Mucosa of gallbladder (tissue), 1 donor: ENCODE measurements at places on chromosomes 12 and 14.

DNA sequence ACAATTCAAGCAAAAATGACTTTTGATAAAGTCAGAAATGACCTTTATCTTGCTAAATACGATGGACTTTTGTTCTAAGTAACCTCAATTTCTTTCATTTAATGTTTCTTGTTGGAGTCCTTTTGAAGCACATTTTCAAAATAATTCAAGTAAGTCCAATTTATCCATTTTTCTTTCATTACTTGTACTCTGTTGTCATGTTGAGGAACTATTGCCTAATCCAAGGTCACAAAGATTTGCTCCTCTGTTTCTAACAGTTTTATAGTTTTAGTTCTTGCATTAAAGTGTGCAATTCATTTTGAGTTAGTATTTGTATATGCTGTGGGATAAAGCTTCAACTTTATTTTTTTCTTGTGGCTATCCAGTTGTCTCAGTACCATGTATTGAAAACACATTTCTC, 66.7 kb downstream of the CCER1 start:
- DNase-seq = no peak

DNA sequence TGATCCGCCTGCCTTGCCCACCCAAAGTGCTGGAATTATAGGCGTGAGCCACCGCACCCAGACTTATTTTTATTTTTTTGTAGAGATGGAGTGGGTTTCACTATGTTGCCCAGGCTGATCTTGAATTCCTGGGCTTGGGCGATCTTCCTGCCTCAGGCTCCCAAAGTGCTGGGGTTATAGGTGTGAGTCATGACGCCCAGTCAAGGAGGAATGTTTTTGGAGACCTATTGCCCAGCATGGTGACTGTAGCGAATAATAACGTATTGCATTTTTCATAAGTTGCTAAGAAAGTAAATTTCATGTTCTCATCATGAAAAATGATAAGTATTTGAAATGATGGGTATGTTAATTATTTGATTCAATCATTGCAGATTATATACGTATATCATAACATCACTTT, 46.5 kb downstream of the TEAD4 start:
- DNase-seq = no peak

- no peak for DNase-seq
Measured at GRCh38 chr12:93156086-93156716, 221.5 kb upstream of the NUDT4 start.

DNA sequence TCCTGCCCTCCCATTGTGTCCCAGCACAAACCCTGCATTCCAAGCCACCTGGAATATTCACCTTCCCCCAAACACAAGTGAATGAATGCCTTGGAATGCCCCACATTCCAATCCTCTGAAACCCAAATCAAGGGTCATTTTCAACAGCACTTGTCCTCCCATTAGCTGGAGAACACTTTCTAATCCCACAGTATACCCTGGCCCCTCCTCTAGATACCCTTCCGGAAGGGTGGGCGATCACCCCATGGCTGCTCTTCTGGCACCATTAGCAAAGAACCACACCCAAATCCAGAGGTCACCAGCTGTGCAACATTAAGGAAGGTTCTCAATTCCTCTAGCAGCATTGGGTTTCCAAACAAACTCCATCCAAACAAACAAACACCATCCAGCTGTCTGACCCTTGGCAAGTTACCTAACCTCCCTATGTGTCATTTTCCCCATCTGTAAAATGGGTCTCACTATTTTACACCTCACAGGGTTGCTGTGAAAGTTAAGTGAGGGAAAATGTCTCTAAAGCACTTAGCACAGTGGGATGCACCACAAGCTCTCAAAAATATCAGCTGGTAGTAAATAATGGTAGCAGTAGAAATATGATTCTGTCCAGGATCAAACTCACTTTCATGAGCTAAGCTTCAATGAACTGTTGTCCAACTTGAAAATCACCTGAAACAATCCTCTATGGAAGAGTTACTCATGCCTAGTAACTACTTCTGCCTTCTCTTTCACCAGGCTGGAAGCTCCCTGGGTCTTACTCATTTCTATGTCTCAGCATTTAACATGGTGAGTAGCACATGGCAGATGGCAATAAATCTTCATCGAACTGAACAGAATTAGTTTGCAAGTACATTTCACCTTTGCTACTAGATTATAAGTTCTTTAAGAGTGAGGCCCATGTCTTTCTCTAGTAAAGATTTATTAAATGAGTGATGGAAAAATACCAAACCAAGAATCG, 5.3 kb downstream of the NUAK1 start:
- no peak for DNase-seq

GRCh38 chr14:100626614-100627013, 39.4 kb upstream of the BEGAIN start:
- no peak for DNase-seq

- peak; percentile 89 for DNase-seq
Measured at GRCh38 chr14:53953002-53953827, 3.4 kb downstream of the BMP4 start.

DNA sequence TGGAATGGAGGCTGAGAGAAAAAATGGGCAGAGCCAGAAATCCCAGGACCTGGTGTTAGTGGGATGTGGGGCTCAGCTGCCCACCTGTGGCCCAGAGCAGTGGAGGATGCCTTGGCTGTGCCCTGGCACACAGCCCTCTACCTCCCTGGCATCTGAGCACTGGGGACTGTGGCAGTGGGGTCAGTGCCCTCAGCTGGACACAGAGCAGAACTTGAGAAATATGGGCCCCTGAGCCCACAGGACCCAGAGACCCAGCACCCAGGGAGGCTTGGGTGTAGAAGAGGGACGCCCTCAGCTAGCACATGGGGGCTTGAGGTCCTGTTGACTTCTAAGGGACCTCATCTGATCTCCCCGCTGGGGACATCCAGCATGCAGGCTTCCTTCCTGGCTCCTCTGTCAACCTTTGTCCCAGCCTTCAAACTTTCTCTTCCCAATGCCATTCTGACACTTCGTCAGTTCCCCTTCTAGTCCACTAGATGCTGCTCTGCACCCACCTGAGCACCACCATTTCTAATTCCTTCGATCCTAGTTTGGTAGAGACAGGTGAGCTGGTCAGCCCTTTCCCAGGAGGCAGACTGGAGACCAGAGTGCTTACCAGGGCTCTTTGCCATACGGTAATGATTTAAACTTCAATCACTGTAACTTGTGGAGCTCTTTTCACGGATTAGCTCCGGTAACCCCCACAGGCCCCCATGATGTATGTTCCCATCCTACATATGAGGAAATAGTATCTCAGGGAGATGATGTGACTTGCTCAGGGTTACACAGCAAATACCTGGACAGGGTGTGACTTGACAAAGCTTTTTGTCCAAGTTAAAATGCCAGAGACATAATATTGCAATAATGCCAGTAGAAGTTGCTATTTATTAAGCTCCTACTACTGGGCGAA, 143.7 kb downstream of the ASCL4 start:
- DNase-seq = peak; percentile 16

- no peak for DNase-seq
Measured at GRCh38 chr14:53341324-53341723, 188.2 kb upstream of the DDHD1 start.

DNA sequence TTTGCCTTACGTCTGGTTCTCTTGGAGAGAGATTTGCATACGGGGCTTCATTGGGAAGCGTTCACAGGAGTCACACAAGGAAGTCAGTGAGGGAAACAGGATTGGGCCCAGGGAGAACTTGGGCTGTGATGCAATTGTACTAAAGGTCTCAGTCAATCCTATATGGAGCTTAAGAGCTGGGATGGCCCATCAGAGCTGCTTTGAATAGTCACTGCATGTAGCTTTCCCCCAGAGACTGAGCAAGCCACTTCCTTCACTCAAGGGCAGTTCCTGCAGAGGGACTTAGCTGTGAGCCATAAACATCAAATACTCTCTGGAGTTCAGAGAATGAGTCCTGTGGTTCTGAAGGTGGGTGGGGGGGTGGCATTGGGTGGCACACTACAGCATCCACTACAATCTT, 605.4 kb downstream of the MED13L start:
- no peak for DNase-seq

- DNase-seq = no peak
Measured at GRCh38 chr12:67525617-67525884, 123.0 kb upstream of the DYRK2 start.

- DNase-seq = peak; percentile 13
Measured at GRCh38 chr14:104510794-104511611, 68.6 kb upstream of the C14orf180 start.

DNA sequence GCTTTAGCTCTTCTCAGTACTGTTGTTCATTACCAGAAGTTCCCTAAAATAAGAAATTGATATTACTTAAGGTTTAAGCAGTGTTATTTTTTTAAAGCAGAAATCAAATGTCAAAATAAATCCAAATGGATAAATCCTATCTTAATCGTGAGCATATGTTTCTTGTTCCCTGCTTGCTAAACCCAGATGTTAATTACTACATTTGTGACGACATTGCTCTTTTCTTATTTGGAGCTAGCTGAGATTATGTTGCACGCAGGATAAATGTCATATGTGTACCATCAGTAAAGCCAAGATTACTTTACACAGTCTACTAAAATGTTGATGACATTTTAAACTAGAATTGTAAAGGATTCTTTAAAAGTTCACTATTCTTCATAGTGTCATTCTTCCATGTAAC, 157.5 kb downstream of the PLCZ1 start:
- DNase-seq = no peak

- no peak for DNase-seq
Measured at GRCh38 chr12:56358836-56359532, 923 bp downstream of the STAT2 start.

DNA sequence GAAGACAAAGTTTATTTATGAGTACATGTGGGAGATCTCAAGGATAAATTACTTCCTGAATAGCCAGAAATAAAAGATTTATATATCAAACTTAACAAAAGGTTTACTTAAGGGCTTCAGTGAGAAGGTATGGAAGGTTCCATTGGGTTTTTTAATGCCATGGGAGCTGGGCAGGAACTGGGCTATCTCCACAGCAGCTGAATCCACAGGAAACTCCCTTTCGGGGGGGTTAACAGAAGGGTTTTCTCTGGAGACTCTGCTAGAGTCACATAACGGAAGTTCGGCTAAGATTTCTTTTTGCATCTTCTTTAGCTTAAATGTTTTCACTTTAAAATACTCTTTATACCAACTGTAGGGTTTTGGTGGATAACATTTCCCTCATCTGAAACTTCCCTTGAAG, 113.5 kb downstream of the UNC79 start:
- DNase-seq = no peak

DNA sequence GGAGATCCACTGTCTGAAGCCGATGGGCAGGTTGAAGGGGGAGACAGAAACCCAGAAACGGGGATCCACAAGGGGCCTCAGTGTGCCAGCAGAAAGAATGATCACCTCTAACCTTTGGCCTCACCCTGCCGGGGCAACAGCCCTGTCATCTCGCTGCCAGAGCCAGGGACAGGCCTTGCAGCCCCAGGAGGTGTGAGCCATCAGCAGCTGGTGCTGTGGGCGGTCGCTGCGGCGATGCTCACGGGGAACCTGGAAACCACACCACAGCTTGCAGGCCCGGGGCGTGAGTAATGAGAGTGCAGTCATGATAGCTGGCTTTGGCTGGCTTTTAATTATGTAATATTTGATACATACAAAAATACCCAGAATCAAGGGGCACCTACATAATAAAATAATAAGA, 4.7 kb upstream of the TTC7B start:
- no peak for DNase-seq

- DNase-seq = peak; percentile 21
Measured at GRCh38 chr12:68479261-68479895, 131.3 kb upstream of the RAP1B start.

DNA sequence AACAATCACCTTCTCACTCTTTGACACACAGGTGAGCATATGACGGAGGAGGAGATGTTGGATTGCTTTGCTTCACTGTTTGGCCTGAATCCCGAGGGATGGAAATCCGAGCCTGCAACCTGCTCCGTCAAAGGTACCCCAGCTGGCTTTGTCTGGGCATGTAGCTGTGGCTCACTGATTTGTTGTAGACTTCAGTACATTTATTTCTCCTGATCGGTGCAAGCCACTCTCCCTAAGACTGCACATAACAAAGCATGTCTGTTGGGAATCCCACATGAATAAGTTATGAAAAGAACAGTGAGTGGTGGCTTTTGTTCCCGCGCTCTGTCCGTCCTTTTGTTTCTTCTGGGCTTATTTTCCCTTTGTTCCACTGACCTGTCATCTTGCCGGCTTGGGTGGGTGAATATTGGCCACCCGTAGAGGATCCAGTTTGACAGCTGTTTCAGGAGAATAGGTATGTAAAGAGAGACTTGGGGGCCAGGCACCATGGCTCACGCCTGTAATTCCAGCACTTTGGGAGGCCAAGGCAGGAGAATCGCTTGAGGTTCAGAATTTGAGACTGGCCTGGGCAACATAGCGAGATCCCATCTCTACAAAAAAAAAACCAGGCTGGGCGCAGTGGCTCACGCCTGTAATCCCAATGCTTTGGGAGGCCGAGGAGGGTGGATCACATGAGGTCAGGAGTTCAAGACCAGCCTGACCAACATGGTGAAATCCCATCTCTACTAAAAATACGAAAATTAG, 20.0 kb upstream of the BCL7A start:
- no peak for DNase-seq

GRCh38 chr14:76917745-76918255, 91.6 kb downstream of the LRRC74A start:
- no peak for DNase-seq

DNA sequence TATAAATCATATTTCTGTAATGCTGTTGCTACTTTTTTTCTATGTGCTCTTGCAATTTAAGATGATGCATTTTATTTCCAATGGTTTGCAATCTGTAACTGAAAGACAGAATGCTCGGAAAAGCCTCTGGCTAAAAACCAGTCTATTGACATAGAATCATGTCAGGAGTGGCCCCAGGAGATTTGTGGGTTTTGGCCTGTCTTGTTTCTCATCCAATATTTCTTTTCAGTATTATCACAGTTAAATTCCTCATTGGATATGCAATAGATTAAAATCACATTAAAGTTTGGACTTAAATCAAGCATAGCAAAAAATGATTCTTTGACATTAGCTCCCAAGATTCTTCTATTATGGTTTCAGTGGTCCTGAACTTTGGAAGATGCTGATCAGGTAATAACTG, 19.1 kb upstream of the SLC38A2 start:
- DNase-seq = no peak

- DNase-seq = no peak
Measured at GRCh38 chr14:104506461-104507253, 72.9 kb upstream of the C14orf180 start.

GRCh38 chr12:26125400-26126339, 833 bp upstream of the BHLHE41 start:
- peak; percentile 82 for DNase-seq

DNA sequence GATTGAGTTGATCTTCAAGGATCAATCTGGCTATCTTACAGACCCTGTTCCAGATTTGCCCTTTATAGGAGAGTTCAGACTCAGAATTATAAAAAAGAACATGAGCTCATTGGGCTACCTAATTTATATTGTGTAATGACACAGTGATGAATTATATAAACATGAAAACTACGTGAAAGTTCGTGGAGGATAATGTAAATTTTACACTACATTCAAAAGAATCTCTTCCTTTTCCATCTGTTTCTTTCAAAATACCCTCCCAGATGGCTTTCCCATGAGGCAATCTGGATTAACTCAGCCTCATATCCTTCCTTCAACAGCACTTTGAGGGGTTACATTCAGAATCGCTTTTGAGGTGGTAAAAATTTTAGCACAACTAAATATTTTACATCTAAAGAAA, 129.3 kb downstream of the HMGA2 start:
- no peak for DNase-seq
